ENCODE measurements at places on chromosomes 4 and X.

DNA sequence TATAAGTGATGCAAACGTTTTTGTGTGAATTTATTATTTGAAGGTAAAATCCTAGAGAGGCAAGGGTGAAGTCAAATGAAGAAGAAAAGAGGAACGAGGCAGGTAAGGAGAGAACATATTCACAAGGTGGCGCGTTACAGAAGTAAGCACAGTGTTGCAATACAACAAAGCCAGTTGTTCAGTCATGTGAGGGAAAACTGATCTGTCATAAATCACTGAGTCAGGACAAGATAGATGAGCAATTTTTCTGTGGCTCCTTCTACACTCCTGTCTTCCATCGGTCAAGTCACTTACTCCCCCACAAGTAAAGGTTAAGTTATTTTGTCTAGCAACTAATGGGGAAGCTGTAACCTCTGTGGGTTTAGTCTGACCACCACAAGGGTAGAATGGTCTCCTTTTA, 203.0 kb upstream of the GK2 start:
- no peak for DNase-seq

DNA sequence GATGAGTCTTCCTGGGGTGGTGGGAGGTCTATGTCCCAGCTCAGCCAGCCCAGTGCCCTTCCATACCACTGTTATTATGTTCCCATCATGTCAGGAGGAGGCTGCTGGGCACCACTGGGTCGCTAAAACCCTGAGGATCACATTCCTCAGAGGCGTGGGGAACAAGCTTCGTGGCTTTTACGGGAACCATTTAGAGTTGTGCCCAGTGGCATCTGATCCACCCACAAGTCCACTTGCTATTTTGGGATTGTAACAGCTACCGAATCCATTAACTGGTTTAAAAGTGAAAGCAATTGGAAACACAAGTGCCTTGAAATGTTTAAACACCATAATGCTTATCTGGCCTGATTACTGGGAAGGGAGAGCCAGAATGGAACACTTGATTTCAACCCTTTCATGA, 13.1 kb upstream of the CCKAR start:
- no peak for DNase-seq

DNA sequence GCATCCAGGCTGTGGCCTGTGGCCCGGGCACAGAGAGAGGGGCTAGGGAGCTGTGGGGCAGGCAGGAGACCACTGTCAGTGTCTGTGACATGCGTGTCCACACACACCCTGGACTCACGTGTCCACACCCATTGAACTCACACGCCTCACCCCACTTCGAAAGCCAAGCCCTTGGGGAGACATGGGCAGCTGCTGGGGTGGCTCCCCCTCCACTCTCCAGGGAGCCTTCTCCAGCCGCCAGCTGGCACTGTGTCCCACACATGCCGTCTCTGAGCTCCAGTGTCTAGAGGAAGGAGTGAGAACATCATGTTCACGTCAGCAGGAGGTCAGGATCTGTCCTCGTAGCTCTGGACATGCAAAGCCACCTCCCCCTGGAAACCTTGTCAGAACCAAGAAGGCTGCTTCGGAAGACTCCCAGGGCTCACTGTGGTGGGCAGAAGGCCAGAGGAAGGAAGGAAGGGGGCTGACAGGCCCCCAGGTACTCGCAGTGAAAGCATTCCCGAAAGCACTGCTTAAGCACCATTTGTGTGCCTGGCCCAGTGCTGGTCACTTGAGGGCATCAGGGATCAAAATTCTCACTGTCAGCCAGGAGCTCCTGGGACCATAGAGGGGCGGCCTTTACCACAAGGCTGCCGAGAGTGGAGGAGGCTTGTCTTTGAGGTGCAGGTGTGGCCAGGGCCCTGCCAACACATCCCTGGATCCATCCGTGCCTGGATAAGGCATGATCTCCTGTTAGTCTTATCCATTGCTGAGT, 61.4 kb downstream of the HTRA3 start:
- DNase-seq: no peak

GRCh38 chr4:110550260-110550659, 72.6 kb downstream of the PITX2 start:
- no peak for DNase-seq

GRCh38 chr4:33914386-33914785, 2329.9 kb downstream of the ARAP2 start:
- no peak for DNase-seq

DNA sequence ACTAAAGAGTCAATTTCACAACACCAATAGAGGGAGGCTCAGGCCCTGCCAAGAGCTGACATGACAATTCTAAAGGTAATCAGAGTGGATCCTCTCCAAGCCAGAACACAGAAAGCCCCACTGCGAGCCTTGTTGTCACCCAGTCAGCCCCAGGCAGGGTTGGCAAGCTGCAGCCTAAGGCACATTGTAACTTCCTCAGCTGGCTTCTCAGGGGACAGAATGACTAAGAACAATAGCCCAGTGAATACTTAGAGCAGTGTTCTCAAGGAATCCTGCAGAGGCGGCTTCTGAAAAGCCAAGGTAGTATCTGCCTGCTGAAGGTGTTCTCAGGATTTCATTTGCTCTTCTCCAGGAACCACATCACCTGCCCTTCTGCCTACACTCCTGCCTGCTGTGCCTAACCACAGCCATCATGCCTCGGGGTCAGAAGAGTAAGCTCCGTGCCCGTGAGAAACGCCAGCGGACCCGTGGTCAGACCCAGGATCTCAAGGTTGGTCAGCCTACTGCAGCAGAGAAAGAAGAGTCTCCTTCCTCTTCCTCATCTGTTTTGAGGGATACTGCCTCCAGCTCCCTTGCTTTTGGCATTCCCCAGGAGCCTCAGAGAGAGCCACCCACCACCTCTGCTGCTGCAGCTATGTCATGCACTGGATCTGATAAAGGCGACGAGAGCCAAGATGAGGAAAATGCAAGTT, at the start of gene MAGEB4:
Gene MAGEB4 (plus strand): TSS at position 277 of the 692 bp plus-strand sequence. CDS start 136 bp downstream, at position 413.
- no peak for DNase-seq

GRCh38 chr4:87268411-87268810, 48.0 kb upstream of the KLHL8 start:
- DNase-seq: no peak

- DNase-seq: no peak
Observed at GRCh38 chr4:12674184-12674583, 810.0 kb downstream of the RAB28 start.

GRCh38 chr4:139893801-139894200, 228.2 kb downstream of the MGST2 start:
- DNase-seq: no peak

GRCh38 chr4:98833384-98833783, 95.5 kb downstream of the EIF4E start:
- DNase-seq: no peak

- no peak for DNase-seq
Observed at GRCh38 chrX:68376373-68376772, 56.9 kb downstream of the OPHN1 start.

DNA sequence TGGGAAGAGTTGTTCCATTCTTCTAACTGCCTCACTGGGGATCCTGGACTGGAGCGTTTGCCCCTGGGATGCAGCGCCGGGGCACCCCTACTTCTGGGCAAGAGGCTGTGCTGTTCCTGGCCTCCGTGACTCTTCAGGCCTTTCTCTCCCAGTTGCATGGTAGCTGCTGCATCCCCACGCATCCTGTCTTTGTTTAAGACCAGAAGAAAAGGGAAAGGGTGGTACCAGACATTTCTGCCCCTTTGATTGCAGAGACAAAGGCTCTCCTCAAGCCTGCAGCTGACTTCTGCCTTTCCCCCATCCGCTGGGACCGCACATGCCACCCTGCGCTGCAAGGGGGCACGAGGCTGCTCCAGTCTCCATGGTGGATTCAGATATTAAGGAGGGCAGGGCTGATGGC, 70.4 kb downstream of the SHROOM2 start:
- DNase-seq: no peak

DNA sequence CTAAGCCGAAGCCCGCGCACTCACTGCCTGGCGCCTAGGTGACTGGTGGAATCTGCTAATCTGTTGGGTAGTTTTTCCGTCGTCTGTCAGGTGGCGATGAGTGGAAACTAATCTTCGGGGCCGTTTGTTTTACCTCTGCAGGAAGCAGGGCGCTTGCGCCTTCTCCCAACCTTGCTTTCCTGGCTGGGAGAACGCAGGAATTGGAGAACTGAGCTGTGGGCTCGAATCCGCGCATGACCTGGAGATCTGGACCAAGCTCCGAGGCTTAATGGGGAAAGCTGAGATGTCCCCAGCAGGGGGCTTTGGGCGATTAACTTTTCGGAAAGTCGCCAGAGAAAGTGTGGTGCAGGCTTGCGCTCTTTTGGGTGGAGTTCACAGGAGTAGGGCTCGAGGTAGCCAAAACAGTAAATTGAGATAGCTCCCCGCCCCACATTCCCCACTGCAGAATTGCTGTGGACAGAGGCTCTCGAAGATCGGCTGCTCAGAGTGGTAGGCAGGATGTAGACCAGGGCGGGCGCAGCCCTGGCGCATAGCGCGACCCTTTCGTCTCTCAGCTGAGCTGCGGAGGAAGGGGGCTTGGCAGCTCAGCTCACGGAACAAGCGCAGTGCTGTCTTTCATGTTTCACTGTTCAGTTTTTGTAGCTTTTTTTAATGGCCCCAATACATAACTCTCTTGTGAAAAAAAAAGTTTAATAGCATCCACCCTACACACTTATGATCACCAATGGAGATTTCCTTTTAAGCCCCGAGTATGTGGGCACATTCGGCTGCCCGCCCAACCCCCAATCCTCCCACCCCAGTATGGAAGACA, 2.7 kb upstream of the FGF5 start:
- no peak for DNase-seq

DNA sequence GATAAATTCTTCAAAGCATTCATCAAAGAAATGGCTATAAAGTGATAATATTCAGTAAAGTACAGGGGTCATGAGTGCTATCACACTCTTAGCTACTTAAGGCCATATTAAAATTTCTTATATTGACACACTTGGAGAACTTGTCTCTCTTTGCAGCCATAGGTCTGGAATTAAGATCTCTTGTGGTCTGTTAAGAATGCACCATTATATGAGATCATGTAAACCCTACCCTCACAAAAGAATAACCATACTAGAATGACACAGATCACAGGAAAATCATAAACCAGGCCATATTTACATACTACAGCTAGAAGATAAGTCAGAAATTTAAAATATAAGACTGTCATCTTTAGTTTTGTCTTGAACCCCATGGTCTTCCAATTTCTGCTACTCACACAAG, 434.3 kb downstream of the PDGFC start:
- DNase-seq: no peak

DNA sequence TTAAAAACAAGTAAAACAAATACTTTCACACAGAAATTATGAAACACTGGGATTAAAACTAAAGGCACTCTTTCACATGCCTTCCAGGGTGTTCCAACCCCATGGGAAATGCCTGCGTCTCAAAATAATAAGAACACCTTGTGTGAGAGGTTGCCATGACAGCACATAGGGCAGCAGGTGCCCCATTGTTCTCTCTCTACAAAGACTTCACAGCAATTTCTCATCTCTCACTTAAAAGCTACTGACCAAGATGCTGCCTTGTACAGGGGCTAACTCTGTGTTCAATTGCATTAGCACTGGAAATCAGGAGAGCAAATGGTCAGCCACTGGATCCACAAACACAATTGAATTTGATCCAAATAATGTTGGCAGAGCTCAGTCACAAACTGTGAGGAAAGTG, 102.5 kb upstream of the GALNTL6 start:
- no peak for DNase-seq

- DNase-seq: no peak
Observed at GRCh38 chrX:84487365-84488353, 14.6 kb downstream of the HDX start.

GRCh38 chr4:56977321-56978012, at the start of gene NOA1:
Gene NOA1 (minus strand): TSS chr4:56977606. CDS start chr4:56977585, 21 bp downstream.
- peak; percentile 95 for DNase-seq

DNA sequence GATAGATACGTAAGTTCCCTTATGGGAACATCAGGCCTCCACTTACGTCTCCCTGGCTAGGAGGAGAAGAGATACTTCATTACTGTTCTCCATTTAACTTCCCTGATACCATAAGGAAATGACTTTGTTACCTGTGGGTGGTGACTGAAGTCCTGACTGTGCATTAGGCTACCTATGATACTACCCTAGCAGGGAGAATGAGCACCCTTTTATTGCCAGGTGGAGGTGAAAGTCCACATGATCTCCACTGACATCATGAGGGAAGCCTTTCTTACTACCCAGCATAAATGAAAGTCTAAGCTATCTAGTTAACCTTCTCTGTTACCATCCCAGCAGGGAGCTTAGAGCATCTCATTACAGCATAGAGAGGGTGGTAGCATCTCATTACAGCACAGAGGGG, 24.4 kb upstream of the LAMTOR3 start:
- DNase-seq: no peak

DNA sequence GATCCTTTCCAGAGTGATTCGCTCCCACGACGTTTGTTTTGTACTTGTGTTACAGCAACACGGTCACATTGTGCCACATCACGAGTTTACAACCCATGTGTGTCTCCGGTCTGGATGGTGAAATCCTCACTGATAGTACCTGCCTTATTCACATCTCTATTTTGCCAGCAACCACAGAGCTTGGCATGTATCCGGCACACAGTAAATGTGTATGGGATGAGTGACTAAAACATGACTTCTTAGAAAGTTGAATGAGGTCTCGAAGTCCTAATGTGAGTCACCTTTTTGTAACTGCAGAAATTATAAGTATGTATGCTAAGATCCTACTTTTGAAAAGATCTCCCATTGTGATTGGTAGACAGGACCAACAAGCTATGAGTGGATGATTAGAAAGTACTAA, 7.5 kb downstream of the STOX2 start:
- DNase-seq: no peak

DNA sequence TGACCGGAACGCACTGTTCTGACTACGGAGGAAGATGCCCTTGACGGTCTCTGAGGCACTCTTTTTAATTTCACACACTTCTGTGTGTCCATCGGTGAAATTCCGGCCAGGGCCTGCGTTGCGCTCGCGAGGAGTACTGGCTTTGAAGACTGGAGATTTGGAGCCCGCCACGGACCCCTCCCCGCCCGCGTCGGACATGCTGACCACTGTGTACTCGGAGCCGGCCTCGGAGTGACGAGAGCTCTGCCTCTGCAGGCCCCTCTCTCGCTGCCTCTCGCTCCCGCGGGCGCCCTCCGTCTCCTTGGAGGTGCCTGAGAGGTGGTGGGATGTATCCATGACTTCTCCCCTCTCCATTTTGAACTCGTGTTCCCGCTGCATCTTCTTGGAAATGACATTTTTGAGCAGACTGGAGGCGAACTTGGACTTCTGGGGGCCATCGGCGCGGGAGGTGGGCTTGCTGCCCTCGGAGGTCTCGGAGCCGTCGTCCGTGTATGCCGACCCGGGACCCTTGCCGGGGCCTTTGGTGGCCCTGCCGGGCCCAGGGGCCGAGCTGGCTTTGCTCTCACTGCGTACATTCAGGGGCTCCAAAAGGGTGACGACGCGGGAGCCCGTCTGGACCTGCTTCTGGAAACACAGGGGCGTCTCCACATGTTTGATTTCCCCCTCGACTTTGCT, 5.7 kb downstream of the C4orf54 start:
- no peak for DNase-seq

- no peak for DNase-seq
Observed at GRCh38 chr4:40723728-40724127, 26.0 kb upstream of the NSUN7 start.

GRCh38 chr4:55475394-55476243, 71.1 kb downstream of the CLOCK start:
- no peak for DNase-seq

All from occipital lobe (tissue), 3 donors.